ENCODE measurements at places on chromosomes 1 and 21. TPM values are rescaled to one million over a fixed set of nuclear protein-coding genes. Genes with fewer than 3 reads are reported as not detected.

The OSCP1 gene
- total RNA-seq, result 2.7 TPM

The SAMD13 gene
- total RNA-seq, result 1.1 TPM

The TCHH gene
- total RNA-seq, result 0.22 TPM

The RXRG gene
- not detected for total RNA-seq

The GPR3 gene
- 3.9 TPM for total RNA-seq

The MYBPH gene
- not detected for total RNA-seq

The WDR64 gene
- 0.32 TPM for total RNA-seq

The RNF19B gene
- total RNA-seq, result 10.2 TPM

The TRIM63 gene
- not detected for total RNA-seq

The DENND2C gene
- total RNA-seq, result 0.50 TPM

The PLXNA2 gene
- 0.08 TPM for total RNA-seq

DNA sequence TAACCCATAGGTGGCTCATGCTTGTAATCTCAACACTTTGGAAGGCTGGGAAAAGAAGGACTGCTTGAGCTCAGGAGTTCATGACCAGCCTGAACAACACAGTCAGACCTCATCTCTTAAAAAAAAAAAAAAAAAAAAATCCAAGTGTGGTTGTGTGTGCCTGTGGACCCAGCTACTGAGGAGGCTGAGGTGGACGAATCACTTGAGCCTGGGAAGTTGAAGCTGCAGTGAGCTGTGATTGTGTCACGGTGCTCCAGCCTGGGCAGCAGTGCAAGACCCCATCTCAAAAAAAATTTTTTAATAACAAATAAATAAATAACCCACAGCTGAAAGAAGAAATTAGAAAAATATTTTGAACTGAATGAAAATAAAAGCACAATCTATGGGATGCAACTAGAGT is 13.8 kb downstream of the INTS7 start:
- DNase-seq, result no peak

- no peak for DNase-seq
Measured at GRCh38 chr1:229869687-229870086, 197.4 kb upstream of the GALNT2 start.

DNA sequence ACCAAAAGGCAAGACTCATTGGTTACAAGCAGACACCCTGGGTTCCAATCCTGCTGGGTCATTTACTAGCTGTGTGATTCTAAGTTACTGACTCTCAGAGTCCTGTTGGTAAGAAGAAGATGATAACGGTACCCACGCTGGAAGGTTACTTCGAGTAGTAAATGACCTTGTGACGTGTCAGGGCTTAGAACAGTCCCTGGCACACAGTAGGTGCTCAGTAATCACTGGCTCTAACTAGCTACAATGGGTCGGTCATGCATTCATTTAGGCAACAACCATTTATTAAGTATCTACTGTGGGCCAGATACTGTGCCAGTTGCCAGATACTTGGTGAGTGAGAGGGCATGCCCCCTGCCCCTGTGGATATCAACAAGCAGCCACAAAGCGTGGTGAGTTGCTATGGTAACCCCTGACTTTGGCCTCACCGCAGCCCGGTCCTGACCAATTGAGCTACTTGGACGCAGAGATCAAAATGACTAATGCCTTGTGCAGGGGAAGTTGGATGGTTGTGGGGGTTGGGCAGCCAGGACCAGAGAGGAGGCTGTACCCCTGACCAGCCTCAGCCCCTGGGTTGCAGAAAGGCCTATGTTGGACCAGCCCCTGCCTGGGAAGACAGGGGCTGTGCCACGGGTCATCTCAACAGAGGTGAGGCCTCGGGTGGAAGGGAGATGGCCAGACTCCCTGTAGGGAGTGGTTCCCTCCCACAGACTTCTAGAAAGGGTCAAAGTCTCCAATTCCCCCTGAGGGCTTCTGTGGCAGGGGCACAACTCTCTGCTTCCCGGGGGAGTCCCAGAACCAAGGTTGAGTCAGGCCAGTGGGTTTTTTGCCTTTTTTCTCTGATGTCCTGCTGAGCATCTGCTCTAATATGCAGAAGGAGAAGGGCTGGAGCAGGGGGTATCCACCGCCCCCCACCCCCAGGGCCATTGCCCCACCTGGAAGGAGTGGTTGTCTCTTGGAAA is 16.0 kb downstream of the DHRS3 start:
- no peak for DNase-seq

DNA sequence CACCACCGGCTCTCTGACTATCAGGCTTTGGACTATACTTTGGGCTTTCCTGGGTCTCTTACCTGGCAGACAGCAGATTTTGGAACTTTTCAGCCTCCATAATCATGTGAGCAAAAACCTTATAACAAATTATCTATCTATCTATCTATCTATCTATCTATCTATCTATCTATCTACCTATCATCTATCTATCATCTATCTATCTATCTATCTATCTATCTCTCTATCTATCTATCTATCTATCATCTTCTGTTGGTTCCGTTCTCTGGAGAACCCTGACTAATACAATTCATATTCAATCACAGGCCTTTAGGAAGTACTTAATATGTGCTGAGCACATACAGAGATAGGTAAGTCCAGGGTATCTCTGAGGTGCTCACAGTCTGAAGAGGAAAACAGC is 18.7 kb upstream of the SCMH1 start:
- no peak for DNase-seq

- DNase-seq, result no peak
Measured at GRCh38 chr1:7117399-7118281, 332.4 kb downstream of the CAMTA1 start.

- no peak for DNase-seq
Measured at GRCh38 chr1:248782416-248783141, 27.0 kb upstream of the LYPD8 start.

- no peak for DNase-seq
Measured at GRCh38 chr1:234771642-234772344, 161.8 kb upstream of the IRF2BP2 start.

DNA sequence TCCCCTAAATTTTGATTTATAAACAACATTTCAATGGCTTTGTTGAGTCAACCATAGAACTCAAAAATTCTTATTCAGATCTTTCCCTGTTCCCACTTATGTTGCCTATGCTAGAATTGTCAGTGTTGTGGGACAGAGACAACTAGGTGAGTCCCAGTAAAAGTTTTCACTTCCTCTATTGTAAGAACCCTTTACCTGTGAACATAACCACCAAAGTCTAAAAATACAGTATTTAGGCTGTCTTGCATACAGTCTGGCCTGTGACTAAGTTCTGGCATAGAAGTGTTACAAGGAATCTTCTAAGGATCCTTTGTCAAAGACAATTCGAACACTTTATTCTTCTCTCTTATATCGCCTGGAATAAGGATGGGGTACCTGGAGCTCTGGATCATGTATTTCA is 1047.9 kb upstream of the NCAM2 start:
- DNase-seq, result no peak

DNA sequence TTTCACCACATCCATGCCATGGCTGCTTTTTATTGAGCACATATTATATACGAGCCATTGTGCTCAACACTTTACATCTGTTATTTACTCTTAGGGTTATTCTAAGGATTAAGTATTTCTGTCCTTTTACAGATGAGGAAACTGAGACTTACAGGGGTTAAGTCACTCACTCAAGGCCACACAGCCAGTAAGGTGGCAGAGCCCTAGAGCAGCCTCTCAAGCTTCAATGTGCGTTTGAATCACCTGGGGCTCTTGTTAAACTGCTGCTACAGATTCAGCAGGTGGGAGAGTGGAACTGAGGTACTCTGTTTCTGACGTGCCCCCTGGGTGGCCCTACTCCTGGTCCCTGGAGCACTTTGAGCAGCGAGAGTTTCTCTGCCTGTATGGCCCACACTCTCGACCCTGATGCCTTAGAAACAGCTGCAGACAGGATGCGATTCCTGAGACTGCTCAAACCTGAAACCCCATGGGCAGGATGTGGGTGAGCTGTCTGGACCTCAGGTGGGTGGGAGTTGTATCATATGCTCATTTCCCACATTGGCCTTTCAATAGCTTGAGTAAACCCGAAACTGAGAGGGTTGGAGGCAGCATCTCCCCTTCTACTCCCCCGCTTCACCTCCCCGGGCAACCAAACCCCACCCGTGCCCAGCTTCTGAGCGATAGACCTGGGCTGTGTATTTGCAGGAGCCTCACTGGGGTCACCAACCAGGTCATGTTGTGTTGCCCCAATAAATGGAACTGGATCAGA is 59.3 kb downstream of the MAN1C1 start:
- DNase-seq, result peak; percentile 89

DNA sequence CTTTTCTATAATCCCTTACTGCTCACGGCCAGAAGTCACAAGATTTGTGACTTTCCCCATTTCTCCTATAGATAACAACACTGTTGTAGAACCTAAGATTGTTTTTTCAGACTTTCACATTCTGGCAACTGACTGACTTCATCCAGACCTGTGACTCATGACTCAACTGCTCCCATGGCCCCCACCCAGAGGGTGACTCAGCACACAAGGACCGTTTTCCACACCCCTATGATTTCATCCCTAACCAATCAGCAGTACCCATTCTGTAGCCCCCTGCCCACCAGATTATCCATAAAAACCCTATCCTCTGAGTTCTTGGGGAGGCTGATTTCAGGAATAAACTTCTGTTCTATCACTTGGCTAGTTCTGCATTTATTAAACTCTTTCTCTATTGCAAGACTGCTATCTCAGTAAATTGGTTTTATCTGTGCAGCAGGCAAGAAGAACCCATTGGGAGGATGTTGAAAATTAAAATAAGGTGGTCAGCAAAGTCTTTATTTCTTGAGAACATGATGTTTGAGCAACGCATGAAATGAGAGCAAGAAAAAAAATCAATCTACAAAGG is 79.7 kb downstream of the NGF start:
- DNase-seq, result no peak

DNA sequence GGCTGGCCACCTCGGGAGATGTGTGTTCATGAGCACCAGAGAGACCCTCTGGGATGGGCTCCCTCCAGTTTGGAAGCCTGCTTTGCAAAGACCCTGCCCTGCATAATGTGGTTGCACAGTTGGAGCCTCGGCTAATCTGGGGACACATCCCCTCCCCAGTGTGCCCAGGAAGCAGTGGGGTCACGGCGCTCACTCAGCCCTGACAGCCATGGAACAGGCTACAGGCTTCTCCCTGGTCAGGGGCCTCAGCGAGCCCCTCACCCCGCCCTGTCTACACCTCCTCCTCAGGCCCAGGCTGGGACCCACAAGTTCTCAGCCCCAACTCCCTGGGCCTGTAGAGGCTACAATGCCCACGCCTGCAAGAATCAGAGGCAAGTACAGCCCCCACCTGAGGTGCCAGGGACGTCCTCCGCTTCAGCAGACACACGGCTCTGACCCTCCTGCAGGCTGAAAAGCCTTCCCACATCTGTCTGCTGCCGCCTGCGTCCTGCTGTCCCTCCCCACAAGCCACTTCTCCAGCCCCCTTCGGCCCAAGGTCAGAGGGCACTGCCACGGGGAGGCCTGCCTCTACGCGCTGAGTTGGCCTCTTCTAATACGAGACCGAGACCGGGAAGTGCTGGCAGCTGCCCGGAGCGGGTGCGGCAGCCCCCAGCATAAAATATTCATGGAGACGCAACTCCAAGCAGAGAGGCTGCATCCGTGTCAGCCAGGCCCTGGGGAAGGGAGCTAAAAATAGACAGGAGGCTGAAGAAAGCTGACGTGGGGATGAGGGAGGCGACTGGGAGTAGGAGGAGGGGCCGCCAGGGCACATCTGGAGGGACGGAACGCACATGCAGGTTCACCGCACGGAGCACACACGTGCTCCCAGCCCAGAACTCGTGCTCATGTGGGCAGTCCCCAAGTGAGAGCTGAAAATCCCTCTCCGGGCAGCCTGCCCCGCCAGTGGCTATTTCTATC is 15.2 kb upstream of the GPR153 start:
- no peak for DNase-seq

GRCh38 chr1:68378296-68379084 is 71.3 kb downstream of the RPE65 start:
- DNase-seq, result no peak

GRCh38 chr1:181139631-181140061 is 51.1 kb downstream of the IER5 start:
- DNase-seq, result no peak

DNA sequence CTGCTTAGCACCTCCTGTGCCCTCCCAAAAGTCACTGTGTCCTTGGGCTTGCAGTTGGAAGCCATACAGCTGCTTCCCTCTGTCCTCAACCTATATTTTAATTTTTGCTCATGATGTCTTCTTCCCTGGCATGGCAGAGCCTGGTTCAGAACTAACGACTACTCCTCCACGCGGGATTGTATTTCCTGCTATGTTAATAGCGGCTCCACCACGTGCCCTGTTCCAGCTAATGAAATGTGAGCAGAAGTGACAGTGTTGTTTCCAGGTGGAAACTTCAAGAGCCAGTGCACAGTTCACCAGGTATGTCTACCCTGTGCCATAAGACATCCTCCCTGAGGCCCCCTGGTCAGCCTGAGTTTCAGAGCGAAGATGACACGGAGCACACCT is 52.1 kb downstream of the DHRS3 start:
- DNase-seq, result no peak

- DNase-seq, result peak; percentile 27
Measured at GRCh38 chr1:244865028-244865371, 657 bp upstream of the HNRNPU start.

DNA sequence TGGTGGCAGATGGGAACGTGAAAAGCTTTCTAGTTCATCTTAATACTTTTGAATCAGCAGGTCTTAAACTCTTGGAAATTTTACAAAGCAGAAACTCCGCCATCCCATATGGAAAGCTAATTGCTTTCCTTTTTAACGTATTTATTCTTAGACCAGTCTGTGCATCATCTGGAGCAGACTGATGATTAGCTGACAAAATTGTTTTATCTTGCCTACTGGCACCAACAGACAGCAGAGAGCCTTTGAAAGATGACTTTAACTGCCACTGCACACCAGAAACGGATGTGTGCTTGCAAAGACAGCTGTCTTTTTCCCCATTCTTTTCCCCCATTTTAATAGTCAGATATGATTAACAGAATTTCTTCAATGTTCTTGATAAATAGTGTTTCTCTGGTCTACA is 97.0 kb downstream of the PLD5 start:
- no peak for DNase-seq

GRCh38 chr21:43913928-43914327 is 48.9 kb downstream of the AGPAT3 start:
- DNase-seq, result no peak

GRCh38 chr1:153649863-153650235 is 8.7 kb upstream of the SNAPIN start:
- DNase-seq, result no peak

GRCh38 chr1:66350001-66350547 is 183.9 kb upstream of the SGIP1 start:
- DNase-seq, result peak; percentile 54

DNA sequence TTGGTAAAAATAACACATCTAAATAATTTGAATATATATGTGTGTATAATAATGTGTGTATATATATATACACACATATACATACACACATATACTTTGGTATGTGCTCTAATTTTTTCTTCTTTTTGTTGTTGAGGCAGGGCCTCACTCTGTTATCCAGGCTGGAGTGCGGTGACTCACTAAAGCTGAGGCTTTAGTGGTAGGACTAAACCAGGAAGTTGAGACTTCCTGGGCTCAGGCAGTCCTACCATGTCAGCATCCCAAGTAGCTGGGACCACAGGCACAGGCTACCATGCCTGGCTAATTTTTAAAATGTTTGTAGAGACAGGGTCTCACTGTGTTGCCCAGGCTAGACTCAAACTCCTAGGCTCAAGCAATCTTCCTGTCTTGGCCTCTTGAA is 46.7 kb upstream of the CXADR start:
- DNase-seq, result no peak

GRCh38 chr1:87045761-87046304 is 131.4 kb downstream of the HS2ST1 start:
- DNase-seq, result peak; percentile 56

GRCh38 chr21:46254208-46254975 is 25.8 kb upstream of the LSS start:
- DNase-seq, result no peak
